Neural crest cell (in vitro differentiated cells): ENCODE measurements at places on chromosomes 12 and 14. TPM values are rescaled to one million over a fixed set of nuclear protein-coding genes. Genes with fewer than 3 reads are reported as not detected.

The PTMS gene
- 629 and 669 TPM in 2 replicates for total RNA-seq

The MYF6 gene
- total RNA-seq, result not detected in 2 replicates

The FOXN4 gene
- total RNA-seq, result 1.3 and 1.7 TPM in 2 replicates

The B4GALNT1 gene
- 18.6 and 19.5 TPM in 2 replicates for total RNA-seq

The PTCSC3 gene
- not detected in 2 replicates for total RNA-seq

The EMP1 gene
- 0.30 and 0.68 TPM in 2 replicates for total RNA-seq

The RAB3IP gene
- total RNA-seq, result 24.0 and 28.6 TPM in 2 replicates

The TC2N gene
- 0.09 TPM in 1 of 2 replicates, not detected in the other for total RNA-seq

The HEATR5A gene
- 32.2 and 32.6 TPM in 2 replicates for total RNA-seq

The MSI1 gene
- 224 and 229 TPM in 2 replicates for total RNA-seq

The GNPNAT1 gene
- total RNA-seq, result 27.7 and 27.9 TPM in 2 replicates

The KRT6A gene
- total RNA-seq, result not detected in 2 replicates
